ENCODE measurements at places on chromosomes 1 and 21. TPM values are rescaled to one million over a fixed set of nuclear protein-coding genes. Genes with fewer than 3 reads are reported as not detected.
A peak's percentile ranks its signal among the peaks of the same experiment; 100 is the strongest.

NBPF10 gene
- 1.2 TPM for total RNA-seq

SPSB1 gene
- 14.4 TPM for total RNA-seq

KRTAP12-2 gene
- not detected for total RNA-seq

CELA2A gene
- not detected for total RNA-seq

GBP6 gene
- not detected for total RNA-seq

PCSK9 gene
- 0.03 TPM for total RNA-seq

CHI3L2 gene
- total RNA-seq, result 1.0 TPM

TIAM1 gene
- total RNA-seq, result 1.3 TPM

DNA sequence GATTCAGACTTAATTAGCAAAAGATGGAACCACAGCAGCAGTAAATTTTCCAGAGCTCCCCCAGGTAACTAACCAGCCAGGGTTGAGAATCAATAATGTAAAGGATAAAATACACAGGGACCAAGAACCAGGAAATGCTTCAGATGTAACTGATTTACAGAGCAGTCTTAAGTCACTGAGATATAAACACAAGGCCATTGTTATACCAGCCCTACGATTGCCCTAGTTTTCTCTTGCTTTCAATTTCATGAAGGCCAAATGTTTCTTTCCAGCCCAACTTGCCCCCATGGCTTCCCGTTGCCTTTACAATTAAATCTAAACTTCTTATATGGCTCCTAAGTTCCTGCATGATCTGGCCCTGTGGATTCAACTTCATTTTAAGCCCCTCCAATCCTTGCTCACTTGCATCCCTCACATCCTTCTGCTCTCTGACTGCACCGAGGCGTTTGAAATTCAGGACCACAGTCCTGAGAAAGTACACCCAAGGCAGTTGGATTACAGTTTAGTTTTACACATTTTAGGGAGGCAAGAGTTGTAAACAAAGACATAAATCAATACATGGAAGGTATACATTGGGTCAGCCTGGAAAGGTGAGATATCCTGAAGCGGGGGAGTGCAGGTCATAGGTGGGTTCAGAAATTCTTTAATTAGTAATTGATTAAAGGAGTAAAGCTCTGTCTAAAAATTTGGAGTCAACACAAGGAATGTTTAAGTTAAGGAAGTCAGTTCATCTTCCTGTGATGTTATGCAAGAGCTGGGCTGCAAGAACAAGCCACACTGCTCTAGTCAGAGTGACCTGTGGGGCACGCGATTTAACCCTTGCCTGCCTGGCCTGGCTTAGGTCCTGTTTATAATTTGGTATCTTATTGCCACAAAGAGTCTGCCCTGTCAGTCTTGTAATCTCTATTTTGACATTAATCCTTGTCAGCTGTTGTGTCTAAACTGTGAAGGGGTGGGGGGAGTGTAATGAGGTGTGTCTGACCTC is 69.9 kb upstream of the COG2 start:
- DNase-seq, result no peak

DNA sequence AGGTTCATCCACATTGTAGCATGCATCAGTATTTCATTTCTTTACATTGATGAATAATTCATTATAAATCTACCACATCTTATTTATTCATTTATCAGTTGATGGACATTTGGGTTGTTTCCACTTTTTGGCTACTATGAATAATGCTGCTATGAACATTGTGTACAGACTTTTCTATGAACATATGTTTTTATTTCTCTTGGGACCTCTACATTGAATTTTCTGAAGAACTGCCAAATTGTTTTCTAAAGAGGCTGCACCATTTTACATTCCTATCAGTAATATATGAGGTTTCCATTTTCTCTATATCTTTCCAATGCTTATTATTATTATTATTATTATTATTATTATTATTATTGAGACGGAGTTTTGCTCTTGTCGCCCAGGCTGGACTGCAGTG is 81.3 kb upstream of the SELENON start:
- no peak for DNase-seq

GRCh38 chr1:53616927-53617326 is 122.0 kb downstream of the GLIS1 start:
- DNase-seq, result no peak

- DNase-seq, result no peak
Measured at GRCh38 chr1:193222056-193222615, 35.7 kb upstream of the B3GALT2 start.

DNA sequence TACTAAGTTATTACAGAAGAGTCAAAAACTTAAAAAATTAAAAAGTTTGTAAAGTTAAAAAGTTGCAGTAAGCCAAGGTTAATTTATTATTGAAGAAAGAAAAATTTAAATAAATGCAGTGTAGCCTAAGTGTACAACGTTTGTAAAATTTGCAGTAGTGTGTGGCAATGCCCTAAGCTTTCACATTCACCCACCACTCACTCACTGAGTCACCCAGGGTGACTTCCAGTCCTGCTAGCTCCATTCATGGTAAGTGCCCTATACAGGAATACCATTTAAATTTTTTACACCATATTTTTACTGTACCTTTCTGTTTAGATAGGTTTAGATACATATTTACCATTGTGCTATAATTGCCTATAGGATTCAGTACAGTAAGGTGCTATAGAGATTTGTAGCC is 88.6 kb downstream of the CTH start:
- peak; percentile 44 for DNase-seq

DNA sequence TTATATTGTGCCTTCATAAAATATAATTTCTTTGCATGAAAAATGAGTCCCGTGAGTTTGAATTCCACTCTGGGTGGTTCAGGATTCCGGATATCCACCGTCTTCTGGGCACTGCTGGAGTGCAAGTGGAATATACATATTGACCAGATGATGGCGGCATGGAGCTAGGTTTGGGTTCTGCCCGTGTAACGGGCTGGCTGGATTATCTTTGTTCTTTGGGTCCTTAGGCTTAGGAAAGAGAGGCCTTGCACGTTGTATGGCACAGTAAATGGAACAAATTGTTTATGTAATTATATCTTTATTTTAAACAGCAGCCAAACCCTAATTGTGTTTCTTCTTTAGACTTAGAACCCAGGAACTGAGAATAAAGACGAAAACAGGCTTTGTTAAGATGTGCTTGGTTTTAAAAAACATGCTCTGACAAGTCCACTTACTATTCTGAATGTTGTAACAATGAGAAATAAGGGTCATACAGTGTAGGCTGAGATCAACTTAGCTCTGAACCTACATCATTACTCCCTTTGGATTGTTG is 13.5 kb upstream of the ACBD6 start:
- DNase-seq, result peak; percentile 81
